ENCODE measurements at places on chromosomes 13 and 19. TPM values are rescaled to one million over a fixed set of nuclear protein-coding genes. Genes with fewer than 3 reads are reported as not detected.

IL12RB1 gene
- total RNA-seq, result 0.93 TPM

DNA sequence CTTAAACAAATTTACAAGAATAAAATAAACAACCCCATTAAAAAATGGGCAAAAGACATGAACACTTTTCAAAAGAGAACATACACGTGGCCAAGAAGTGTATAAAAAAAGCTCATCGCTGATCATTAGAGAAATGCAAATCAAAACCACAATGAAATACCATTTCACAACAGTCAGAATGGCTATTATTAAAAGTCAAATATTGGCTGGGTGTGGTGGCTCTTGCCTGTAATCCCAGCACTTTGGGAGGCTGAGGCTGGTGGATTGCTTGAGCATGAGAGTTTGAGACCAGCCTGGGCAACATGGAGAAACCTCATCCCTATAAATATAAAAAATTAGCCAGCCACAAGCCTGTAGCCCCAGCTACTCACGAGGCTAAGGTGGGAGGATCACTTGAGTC is 89.9 kb downstream of the UBL3 start:
- no peak for DNase-seq
- H3K4me3 ChIP-seq, result no peak overlapping the region
- no peaks in the 10 kb centered on the region for H3K4me1 ChIP-seq
- no peaks in the 10 kb centered on the region for H3K27me3 ChIP-seq

- DNase-seq, result no peak
- H3K4me3 ChIP-seq, result no peak overlapping the region
- no peaks in the 10 kb centered on the region for H3K4me1 ChIP-seq
- no peak overlapping the region for H3K27ac ChIP-seq
Measured at GRCh38 chr13:51822106-51822815, 18.3 kb upstream of the DHRS12 start.

DNA sequence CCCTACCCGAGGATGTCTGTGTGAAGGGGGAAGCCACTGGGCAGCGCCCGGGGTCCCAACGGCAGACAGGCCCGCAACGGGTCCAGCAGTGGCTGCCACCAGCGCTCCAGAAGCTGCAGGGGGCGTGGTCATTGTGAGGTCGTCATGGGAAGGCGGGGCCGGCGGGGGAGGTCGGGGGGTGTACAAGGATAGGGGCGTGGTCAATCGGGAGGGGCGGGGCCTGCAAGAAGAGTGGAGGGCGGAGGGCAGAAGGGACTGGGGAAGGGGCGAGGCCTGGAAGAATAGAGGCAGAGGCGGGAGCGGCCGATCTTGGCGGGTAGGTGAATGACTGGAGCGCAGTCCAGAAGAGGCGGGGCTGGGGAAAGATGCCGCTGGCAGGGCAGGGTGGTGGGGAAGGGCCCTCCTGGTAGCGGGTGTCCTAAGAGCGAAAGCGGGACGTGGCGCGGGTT is 4.4 kb downstream of the FUZ start:
- H3K27ac ChIP-seq, result peak overlapping the region; percentile 71
- peaks cover 22% of the 10 kb centered on the region for H3K4me1 ChIP-seq
- H3K36me3 ChIP-seq, result peaks cover 9% of the 10 kb centered on the region
- DNase-seq, result peak; percentile 95

GRCh38 chr19:6020972-6021805 is 43.2 kb upstream of the RANBP3 start:
- no peaks in the 10 kb centered on the region for H3K27me3 ChIP-seq
- no peak overlapping the region for H3K27ac ChIP-seq
- H3K4me1 ChIP-seq, result no peaks in the 10 kb centered on the region

PSG2 gene
- not detected for total RNA-seq

DNA sequence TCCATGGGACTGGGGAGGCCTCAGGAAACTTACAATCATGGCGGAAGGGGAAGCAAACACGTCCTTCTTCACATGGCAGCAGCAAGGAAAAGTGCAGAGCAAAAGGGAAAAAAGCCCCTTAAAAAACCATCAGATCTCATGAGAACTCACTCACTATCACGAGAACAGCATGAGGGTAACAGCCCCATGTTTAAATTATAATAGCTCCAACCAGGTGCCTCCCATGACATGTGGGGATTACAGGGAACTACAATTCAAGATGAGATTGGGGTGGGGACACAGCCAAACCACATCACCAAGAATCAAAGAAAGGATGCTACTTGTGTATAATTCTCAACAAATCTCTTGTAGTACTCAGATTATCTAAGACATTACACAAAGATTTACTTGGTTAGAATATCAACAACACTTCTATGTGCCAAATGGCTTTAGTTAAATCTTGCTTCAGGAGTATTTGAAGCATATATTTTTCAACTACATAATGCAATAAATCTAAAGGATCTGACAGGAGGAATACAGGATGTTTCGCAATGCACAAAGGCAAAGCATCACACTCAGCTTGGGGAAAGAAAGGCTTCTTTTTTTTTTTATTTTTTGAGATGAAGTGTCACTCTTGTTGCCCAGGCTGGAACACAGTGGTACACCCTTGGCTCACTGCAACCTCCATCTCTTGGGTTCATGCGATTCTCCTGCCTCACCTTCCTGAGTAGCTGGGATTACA is 180.0 kb downstream of the LHFPL6 start:
- H3K27ac ChIP-seq, result no peak overlapping the region
- H3K4me1 ChIP-seq, result no peaks in the 10 kb centered on the region
- no peaks in the 10 kb centered on the region for H3K36me3 ChIP-seq
- H3K27me3 ChIP-seq, result no peaks in the 10 kb centered on the region

C19orf73 gene
- total RNA-seq, result 1.7 TPM
